Liver (tissue), 10 donors: ENCODE measurements at places on chromosomes 4 and X.
A peak's percentile ranks its signal among the peaks of the same experiment; 100 is the strongest.

DNA sequence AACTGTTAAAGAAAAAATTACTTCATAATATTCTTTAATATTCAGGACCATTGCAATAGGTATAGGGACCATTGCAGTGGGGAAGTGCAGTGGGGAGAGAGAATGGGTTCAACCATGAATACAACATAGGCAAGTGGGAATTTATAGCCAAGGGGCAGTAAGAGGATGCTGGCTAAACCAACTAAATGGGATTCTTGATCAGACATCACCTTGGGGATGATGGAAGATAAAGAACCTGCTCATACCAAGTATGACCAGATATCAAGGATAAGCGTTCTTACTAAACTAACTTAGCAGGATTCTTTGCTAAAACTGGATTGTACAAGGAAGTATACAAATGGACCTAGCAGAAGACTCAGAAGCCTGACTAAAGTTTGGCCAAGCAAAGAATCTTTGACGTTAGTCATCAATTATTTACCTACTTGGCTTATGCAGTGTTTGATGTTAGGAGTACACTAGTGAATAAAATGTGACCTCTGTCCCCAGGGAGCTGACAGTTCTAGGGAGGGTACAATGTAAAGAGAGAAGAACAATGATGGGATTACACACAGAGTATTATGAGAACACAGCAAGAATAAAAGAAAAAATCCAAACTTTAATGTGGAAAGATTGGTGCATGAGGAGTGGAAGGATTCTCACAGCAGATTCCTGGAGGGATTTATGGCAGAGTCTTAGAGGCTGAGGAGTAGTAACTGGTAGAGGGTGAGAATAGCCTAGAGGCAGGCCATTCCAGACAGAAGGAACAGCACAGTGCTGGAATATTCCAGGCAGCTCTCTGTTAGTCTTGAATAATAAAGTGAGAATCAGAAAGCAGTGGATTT is 54.7 kb upstream of the MYOZ2 start:
- DNase-seq = no peak

GRCh38 chr4:106494066-106494465 is 125.5 kb upstream of the GIMD1 start:
- no peak for DNase-seq

- DNase-seq = no peak
Measured at GRCh38 chrX:154321594-154321993, 26.0 kb downstream of the TKTL1 start.

GRCh38 chr4:66489783-66490452 is 819.6 kb upstream of the EPHA5 start:
- DNase-seq = no peak

DNA sequence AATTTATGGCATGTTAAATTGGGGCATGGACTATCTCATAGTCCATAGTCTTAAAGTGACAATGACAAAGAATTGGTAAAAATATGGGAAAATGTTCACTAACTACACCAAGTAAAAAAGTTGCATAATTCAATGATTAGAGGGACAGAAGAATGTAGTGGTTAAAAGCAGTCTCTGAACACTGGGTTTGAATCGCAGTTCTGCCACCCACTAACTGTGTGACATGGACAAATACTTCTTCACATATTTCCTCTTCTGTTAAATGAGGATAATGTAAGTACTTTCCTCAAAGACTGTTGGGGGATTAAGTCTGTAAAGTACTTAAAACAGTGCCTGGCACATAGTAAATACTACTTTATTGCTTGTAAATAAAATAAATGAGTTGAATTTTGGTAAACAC is 15.3 kb downstream of the COQ2 start:
- DNase-seq = no peak

- DNase-seq = no peak
Measured at GRCh38 chr4:28890949-28891775, 1829.0 kb upstream of the PCDH7 start.

GRCh38 chr4:104500442-104500841 is 5.7 kb upstream of the CXXC4 start:
- no peak for DNase-seq

DNA sequence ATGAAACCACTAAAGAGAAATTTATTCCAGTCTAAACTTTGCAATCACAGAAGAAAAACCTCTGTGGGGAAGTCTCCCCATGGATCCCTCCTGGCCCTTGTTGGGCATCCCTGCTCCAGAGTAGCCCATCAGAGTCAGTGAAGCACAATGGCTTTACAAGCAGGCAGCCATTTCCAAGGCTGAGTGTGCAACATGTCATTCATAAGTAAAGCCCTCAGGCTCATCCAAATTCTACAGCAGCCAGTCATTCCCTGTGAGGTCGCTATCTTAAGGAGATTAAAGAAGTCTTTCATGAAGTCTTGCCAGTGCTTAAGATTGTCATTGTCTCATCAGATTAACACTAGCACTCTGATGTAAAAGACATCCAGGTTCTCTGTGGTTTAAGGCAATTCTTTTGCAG is 17.0 kb upstream of the MAPK10 start:
- DNase-seq = no peak

- no peak for DNase-seq
Measured at GRCh38 chr4:3307060-3307459, 14.2 kb downstream of the RGS12 start.

GRCh38 chrX:129961180-129962083 is 21.0 kb upstream of the BCORL1 start:
- peak; percentile 53 for DNase-seq

GRCh38 chr4:59612235-59612634 is 1587.9 kb upstream of the ADGRL3 start:
- no peak for DNase-seq

- no peak for DNase-seq
Measured at GRCh38 chr4:88439161-88439760, 17.7 kb upstream of the HERC5 start.

DNA sequence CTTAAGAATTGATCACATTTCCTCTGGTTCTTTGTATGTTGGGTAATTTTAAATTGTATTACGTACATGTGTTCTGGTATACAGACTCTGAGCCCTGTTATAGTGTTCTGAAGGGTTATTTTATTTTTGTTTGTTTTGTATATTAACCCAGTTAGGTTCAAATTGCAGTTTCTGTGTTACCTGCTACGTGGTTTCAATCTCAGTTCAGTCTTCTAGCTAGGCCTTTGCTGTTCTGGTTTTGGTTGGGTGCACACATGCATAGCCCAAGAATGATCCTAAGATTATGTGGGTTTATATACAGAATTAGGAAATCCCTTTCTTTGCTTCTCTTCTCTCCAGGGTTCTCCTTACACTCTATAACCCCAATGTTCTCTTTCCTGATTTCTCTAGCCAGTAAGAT is 161.0 kb downstream of the PPP1R2C start:
- DNase-seq = no peak

GRCh38 chr4:139808808-139809756 is 143.5 kb downstream of the MGST2 start:
- DNase-seq = no peak

GRCh38 chr4:125677665-125678307 is 363.0 kb downstream of the FAT4 start:
- no peak for DNase-seq

GRCh38 chr4:8218371-8219031 is 19.4 kb downstream of the SH3TC1 start:
- DNase-seq = no peak

DNA sequence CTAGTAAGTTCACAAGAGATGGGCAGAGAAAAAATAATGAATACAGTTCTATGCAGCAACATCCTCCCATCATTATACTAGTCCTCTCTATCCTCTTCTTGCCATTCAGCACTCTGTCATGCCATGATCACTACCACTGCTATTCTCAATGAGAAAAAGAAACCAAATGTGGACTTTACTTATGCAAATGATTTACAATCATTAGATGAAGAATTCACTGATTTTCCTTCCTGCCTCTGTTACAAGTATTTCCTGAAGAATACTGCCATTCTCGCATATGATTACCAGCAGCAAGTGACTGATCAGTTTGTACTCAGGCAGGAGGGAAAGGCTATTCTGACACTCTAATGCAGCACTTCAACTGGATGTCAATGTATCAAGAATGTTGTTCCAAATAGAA is 50.3 kb downstream of the WDFY3 start:
- DNase-seq = no peak

DNA sequence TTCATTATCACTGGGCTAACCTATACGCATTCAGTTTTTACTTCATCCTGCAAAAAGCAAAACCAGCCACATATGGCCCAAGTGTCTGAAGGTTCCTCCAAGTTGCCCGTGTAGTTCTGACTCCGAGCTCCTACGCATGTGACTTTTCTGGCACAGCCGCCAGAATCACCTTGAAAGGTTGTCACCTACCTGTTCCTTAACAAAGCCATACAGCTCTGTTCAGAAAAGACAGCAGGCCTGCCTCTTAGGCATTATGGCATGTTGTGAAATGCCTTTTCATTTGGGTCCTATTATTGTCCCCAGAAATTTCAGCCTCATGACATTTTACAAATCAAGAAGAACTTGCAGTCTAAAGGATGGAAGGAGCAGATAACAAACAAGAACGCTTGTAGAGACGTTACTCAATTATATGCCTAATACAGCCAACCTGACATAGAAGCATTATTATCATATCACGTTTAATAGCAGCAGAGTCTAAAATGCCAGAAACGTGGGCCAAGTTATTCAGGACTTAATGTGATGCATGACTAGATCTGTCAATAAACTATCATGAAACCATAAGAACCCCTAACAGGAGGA is 118.5 kb downstream of the RBM47 start:
- DNase-seq = no peak

- no peak for DNase-seq
Measured at GRCh38 chrX:15755091-15755490, 17.0 kb downstream of the CA5B start.

DNA sequence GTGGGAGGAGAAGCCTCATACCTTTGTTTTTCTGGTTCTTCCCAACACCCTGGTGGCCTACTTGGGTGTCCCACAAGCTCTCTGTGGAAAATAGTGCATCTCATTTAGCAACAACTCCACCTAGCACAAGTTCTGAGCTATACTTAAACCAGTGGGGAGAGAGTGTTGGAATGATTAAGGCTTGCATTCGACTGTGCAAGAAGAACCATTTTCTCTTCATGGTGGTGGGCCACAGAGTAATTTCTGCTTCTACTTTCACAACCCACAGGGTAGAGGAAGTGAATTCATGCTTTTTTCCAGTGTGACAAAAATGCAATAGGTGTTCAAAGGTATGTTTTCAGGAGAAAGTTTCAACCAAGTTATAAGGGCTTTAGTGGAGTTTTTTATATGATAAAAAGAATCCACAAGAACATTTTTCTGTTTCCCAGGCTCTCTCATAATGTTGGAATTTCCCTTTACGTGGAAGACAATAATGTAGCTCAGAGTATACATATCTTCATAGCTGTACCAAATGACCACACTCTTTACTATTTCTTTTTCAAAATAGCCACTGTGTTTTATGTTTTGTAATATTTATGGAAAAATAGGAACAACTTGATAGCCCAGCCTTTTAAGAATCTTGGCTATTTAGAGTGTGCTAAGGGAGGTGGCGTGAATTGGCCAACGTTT is 80.3 kb upstream of the HHIP start:
- no peak for DNase-seq

DNA sequence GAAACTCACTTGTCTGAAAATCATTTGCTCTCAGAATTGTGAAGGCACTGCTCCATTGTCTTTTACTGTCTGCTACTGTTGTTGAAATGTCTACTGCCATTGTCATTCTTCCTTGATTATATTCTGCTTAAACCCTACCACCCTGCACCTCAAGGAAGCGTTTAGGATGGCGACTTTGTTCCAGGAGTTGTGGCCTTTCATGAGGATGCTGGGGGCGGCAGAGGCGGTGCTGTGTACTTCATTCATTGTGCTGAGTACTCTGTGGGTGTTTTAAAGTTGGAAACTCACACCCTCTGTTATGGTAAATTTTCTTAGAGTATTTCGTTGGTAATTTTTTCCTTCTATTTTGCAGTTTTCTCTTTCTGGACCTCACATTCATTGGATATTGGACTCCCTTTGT is 258.9 kb downstream of the TENM3 start:
- DNase-seq = no peak

DNA sequence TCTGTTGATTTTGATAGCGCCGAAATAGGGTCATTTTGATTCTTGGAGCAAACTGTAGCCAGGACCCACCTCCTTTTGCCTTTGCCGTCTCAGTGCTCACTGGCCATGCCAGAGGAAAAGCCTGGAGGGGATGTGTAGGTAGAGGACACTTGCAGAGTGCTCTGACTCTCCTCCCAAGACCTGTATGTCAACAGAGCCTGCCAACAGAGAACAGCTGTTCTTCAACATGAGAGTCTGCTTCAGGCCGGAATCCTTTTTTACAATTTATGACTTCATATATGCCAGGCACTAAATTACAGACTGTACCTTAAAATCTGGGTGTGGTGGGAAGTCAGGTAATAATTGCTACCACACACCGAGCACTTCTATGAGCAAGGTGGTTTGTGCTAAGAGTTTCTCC is 94.2 kb downstream of the KDR start:
- no peak for DNase-seq

GRCh38 chr4:172348426-172348825 is 535.2 kb downstream of the GALNTL6 start:
- DNase-seq = no peak

GRCh38 chr4:110075083-110075738 is 123.2 kb downstream of the ELOVL6 start:
- DNase-seq = no peak

DNA sequence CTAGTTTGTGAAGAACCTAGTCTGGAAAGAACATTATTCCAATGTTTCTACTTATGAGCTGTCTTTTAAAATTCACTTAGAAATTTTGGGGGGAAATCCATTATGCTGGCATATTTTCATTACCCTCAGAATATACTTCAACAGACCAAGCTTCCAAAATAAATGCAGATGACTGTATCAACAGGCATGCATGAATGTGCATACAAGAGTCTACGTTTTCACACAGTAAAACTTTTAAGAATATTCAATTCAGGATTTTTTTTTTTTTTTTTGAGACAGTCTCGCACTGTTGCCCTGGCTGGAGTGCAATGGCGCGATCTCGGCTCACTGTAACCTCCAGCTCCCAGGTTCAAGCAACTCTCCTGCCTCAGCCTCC is 49.7 kb downstream of the ABCG2 start:
- no peak for DNase-seq

DNA sequence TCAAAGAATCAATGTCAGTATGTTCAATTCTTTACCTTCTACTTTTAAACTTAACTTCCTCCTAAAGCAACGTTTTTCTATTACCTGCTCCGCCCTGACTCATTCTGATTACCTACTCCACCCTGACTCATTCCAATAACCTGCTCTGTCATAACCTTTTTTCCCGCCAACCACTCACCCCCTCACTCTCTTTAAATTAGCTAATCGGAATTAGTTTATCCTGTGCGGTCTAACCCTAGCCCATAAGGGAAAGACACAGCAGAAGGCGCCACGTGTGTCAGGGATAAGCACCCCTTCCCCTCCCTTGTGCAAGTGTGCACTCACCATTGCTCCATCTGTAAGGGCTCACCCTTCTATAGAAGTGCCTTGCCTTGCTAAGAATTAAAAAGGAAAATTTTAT is 64.4 kb downstream of the EIF4E start:
- DNase-seq = no peak

- no peak for DNase-seq
Measured at GRCh38 chr4:123257591-123257990, 139.0 kb upstream of the SPRY1 start.

- no peak for DNase-seq
Measured at GRCh38 chr4:112557676-112558411, 41.9 kb upstream of the NEUROG2 start.
